ENCODE measurements at places on chromosomes 7 and 10. TPM values are rescaled to one million over a fixed set of nuclear protein-coding genes. Genes with fewer than 3 reads are reported as not detected.
A peak's percentile ranks its signal among the peaks of the same experiment; 100 is the strongest.

ZNHIT1 gene
- 57.5 TPM for total RNA-seq

ADAP1 gene
- total RNA-seq: 220 TPM

FMC1 gene
- 2.9 TPM for total RNA-seq

- no peak overlapping the region for H3K4me3 ChIP-seq
- no peaks in the 10 kb centered on the region for H3K27me3 ChIP-seq
- DNase-seq: no peak
- H3K36me3 ChIP-seq: no peaks in the 10 kb centered on the region
- no peak overlapping the region for H3K27ac ChIP-seq
Measured at GRCh38 chr7:112743811-112744210, 46.4 kb downstream of the TMEM168 start.

- H3K27ac ChIP-seq: no peak overlapping the region
- H3K36me3 ChIP-seq: no peaks in the 10 kb centered on the region
- peaks cover 13% of the 10 kb centered on the region for H3K4me1 ChIP-seq
- no peak for DNase-seq
- H3K27me3 ChIP-seq: no peaks in the 10 kb centered on the region
- no peak overlapping the region for H3K4me3 ChIP-seq
Measured at GRCh38 chr10:77587416-77587790, 50.2 kb downstream of the KCNMA1 start.

- no peaks in the 10 kb centered on the region for H3K4me1 ChIP-seq
- H3K27me3 ChIP-seq: peaks cover 89% of the 10 kb centered on the region
- H3K27ac ChIP-seq: no peak overlapping the region
Measured at GRCh38 chr7:1263391-1263951, 30.8 kb downstream of the UNCX start.

MKI67 gene
- total RNA-seq: 72.8 TPM

USP54 gene
- 48.1 TPM for total RNA-seq

LIPK gene
- total RNA-seq: not detected

DNA sequence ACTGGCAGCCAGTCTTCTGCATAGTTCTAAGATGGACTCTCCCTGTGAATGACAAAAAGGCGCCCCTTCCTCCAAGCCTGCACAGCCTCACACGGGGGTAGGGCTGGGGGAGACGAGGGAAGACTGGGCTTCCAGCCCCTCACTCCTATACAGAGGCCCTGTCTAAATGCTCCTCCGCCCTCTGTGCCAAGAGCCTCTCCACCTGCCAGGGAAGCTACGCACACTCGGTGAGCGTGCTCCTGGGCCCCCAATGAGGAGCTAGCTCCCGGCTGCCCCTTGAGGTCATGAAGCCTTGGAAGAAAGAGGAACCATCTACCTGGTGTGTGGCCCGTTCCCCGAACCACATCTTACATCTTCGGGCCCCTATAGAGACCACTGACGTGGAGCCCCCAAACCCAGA lies 54.8 kb downstream of the CRTAC1 start:
- H3K4me3 ChIP-seq: no peak overlapping the region
- H3K27me3 ChIP-seq: peaks cover 88% of the 10 kb centered on the region
- no peak for DNase-seq

GRCh38 chr10:74825371-74826141 lies 844 bp upstream of the KAT6B start:
- H3K4me1 ChIP-seq: peaks cover 31% of the 10 kb centered on the region
- H3K27me3 ChIP-seq: no peaks in the 10 kb centered on the region
- peak overlapping the region; percentile 66 for H3K4me3 ChIP-seq
- peaks cover 38% of the 10 kb centered on the region for H3K36me3 ChIP-seq
- H3K27ac ChIP-seq: peak overlapping the region; percentile 100
- no peak for DNase-seq

DNA sequence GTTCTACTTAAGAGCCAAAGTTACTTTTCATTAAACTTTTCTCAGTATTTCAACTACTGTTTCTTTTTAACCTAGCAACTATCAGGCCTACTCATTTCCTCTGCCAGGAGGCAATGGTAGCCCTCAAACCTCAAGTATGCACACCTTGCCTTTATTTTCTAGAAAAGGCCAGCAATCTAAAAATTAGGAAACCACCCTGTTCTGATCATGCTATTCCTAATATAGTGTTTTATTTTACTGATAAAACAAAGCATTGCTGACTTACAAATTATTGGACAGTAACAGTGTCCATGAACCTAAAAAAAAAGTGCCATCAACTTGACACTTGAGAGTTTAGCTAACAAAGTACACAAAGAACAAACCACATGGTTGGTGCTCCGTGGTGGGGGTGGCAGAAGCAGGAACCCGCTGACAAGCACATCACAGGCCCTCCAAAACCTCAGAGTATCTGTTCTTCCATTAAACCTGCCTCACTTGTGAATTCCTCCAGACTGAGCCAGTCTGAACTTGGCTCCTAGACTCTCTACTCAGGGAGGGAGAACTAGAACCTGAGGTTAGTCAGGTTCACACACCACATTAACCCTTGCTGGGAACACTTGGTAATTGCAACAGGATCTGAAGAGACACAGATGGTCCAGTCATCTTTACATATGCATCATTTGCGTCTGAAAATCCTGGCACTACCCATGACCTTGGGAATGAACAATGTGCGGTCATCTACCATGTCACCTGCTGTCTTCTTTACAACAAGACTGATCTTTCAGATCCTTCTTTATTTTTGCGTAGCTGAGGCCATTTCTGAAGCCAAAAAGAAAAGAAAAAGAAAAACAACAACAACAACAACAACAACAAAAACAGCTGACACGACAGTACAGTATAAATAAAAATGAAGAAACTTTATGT lies 31.9 kb downstream of the PIP4K2A start:
- H3K27ac ChIP-seq: no peak overlapping the region
- H3K27me3 ChIP-seq: no peaks in the 10 kb centered on the region
- DNase-seq: peak; percentile 13
- H3K36me3 ChIP-seq: no peaks in the 10 kb centered on the region
- peaks cover 42% of the 10 kb centered on the region for H3K4me1 ChIP-seq

GRCh38 chr7:39951226-39952194 lies 1.5 kb downstream of the CDK13 start:
- DNase-seq: peak; percentile 84
- no peaks in the 10 kb centered on the region for H3K27me3 ChIP-seq
- peaks cover 31% of the 10 kb centered on the region for H3K4me1 ChIP-seq
- H3K4me3 ChIP-seq: peak overlapping the region; percentile 87

GRCh38 chr7:28013019-28013418 lies 167.6 kb downstream of the JAZF1 start:
- no peak overlapping the region for H3K27ac ChIP-seq
- no peak for DNase-seq
- no peaks in the 10 kb centered on the region for H3K36me3 ChIP-seq
- H3K4me1 ChIP-seq: no peaks in the 10 kb centered on the region
- no peak overlapping the region for H3K4me3 ChIP-seq
- no peaks in the 10 kb centered on the region for H3K27me3 ChIP-seq

DNA sequence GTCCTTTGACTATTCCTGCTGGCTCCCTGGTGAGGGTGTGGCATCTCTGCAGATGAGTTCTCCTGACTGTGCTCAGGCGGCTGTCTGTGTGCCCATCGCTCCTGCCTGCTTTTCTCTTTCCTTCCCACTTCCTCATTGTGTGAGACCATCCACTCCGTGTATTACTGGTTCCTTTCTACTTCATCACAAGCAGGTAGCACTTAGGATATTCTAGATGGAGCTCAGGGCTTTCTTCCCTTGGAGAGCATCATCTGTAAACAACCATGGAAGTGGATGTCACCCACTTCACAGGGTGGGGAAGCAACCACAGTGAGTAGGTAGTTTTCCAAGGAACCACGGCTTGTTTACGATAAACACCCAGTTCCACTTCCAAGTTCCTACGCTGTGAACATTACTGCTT lies 15.7 kb downstream of the DNAJB6 start:
- H3K4me3 ChIP-seq: no peak overlapping the region
- H3K27ac ChIP-seq: no peak overlapping the region
- H3K4me1 ChIP-seq: peaks cover 61% of the 10 kb centered on the region
- no peak for DNase-seq
- no peaks in the 10 kb centered on the region for H3K27me3 ChIP-seq

SLC39A12 gene
- not detected for total RNA-seq

DNA sequence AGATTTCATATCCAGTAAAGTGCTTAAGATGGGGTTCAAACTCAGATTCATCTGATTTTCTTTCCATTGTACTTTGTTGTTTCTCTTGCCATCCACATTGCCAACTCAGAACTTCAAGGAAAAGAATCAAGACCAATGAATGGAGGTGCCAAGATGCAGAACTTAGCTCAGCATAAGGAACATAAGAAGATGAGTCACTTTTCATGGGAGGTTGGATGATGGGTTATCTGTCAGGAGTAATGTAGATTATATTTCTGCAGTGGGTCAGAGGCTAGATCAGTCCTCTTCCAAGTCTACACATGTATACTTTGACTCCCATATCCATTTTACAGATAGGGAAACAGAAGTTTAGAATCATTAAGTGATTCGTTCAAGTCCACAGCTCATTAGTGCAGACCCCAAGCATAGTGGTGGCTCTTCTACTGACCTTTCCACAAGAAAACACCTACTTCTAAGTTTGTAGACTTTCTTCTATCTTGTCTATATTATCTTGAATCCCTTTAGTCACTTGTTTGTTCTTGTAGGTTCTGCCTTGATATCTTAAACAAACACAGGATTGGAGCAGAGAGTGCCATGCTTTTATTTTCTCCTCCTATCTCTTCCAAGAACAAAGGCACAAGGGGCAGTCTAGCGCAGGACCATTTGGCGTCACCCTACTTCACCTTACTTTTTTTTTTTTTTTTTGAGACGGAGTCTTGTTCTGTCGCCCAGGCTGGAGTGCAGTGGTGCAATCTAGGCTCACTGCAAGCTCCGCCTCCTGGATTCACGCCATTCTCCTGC lies 14.0 kb upstream of the ADD3 start:
- H3K27ac ChIP-seq: no peak overlapping the region
- no peaks in the 10 kb centered on the region for H3K36me3 ChIP-seq
- no peak for DNase-seq
- H3K27me3 ChIP-seq: no peaks in the 10 kb centered on the region
- H3K4me3 ChIP-seq: no peak overlapping the region

GRCh38 chr7:44403775-44404174 lies 78.4 kb upstream of the CAMK2B start:
- no peak for DNase-seq
- no peak overlapping the region for H3K27ac ChIP-seq
- peaks cover 4% of the 10 kb centered on the region for H3K36me3 ChIP-seq

HTR5A gene
- total RNA-seq: not detected

- H3K27me3 ChIP-seq: peaks cover 36% of the 10 kb centered on the region
- H3K4me1 ChIP-seq: peaks cover 7% of the 10 kb centered on the region
- H3K4me3 ChIP-seq: no peak overlapping the region
- H3K27ac ChIP-seq: no peak overlapping the region
Measured at GRCh38 chr7:73338321-73338720, 10.4 kb downstream of the FKBP6 start.

LRIT1 gene
- not detected for total RNA-seq

DNA sequence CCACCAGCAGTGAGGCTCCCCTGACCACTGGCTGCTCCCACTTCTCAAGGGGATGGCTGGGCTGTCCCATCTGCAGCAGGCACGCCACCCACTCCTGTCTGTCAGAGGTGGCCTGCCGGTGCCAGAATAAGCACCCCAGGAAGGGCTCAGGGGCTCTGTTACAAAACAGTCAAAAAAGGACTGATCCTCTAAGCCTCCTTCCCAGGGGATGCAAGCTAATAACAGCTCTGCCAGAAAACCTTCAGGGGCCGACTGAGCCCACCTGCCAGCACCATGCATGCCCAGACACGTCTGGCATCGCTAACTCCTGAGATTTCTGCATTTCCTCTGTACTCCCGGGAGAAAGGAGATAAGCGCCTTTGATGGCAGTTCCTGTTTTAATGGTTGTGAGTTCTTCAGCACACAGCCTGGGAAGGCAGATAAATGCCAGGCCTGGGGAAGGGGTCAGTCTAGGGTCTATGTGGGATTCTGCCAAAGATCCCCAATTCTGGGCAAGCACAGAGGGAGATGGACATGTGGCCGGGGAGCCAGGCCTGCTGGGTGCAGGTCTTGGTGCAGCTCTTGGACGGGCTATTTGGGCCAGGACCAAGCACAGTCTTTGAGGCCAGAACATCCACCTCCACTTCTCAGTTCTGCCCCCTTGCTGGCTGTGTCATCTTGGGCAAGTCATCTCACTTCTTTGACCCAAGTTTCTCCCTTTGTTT lies 128.4 kb downstream of the ARHGAP22 start:
- H3K4me3 ChIP-seq: no peak overlapping the region
- H3K27me3 ChIP-seq: peaks cover 62% of the 10 kb centered on the region
- H3K27ac ChIP-seq: no peak overlapping the region
- no peaks in the 10 kb centered on the region for H3K4me1 ChIP-seq
- H3K36me3 ChIP-seq: no peaks in the 10 kb centered on the region

DNA sequence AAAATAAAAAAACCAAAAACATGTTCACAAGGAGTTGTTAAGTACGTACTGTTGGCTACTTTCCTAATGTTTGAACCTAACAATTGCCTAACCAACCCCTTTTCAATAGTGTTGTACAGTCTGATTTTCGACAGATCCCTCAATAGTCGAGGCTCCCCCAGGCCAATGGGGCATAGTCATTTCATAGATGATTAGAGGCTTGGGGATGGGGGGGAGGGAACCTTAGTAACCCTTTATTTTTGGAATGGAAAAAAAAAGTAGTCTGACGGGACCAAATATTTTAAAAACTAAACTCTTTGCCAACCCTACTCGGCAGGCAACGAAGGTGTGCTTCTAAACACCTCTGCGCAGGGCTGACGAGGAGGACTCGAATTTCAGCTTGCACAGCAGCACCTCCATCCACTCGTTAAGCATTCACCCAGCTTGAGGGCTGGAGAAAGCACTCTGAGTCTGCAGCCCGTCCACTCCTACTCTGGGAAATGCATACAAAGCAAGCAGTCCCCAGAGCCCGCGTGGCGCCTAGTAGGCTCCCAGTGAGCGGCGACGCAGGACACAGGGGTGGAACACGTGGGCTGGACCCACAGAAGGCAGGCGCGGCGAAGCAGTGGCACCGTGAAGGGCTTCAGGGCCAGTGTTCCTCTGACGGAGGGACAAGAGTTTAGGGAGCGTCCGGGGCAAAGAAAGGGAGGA lies 899 bp downstream of the PUS7 start:
- no peaks in the 10 kb centered on the region for H3K27me3 ChIP-seq
- peaks cover 8% of the 10 kb centered on the region for H3K4me1 ChIP-seq
- H3K36me3 ChIP-seq: peaks cover 32% of the 10 kb centered on the region
- DNase-seq: peak; percentile 48

C7orf57 gene
- 0.24 TPM for total RNA-seq

DNA sequence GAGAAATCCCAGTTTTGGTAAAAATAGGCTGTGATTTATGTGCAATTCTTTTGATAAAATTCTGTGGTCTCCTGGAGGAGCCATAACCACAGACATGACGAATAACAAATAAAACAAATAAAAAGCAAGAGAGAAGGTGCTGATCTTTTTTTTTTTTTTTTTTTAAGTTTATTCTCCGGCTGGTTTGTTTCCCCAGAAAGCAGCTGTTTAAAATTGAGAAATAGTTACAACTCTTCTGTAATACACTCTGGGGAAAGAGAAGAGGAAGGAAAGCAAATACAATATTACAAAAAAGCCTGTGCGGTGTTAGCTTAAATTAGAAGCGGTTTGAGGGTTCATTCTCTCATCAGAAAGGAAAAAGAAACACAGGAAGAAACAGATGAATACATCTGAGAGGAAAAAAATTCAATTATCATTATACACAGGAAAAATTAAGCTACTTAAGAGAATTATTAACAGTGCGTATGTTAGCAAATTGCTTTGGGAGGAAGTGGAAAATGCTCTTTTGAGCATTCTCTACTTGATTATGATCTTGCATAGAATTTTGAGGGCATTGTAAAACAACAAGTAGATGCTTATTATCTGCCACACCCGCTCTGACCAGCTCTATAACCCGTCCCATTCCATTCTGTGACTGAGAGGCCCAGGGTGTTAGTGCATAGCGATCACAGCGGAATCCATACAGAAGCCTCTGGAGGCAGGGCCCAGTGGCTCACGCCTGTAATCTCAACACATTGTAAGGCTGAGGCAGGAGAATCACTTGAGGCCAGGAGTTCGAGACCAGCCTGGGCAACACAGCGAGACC lies 40.6 kb upstream of the WAC start:
- no peaks in the 10 kb centered on the region for H3K36me3 ChIP-seq
- DNase-seq: no peak
- H3K27me3 ChIP-seq: no peaks in the 10 kb centered on the region
- no peak overlapping the region for H3K4me3 ChIP-seq

FAM25G gene
- total RNA-seq: not detected
